ENCODE measurements at places on chromosomes 4 and X. TPM values are rescaled to one million over a fixed set of nuclear protein-coding genes. Genes with fewer than 3 reads are reported as not detected.

GRCh38 chr4:21181716-21182115 lies 481.5 kb downstream of the PACRGL start:
- no peak for DNase-seq
- H3K4me3 ChIP-seq, result no peak overlapping the region
- no peaks in the 10 kb centered on the region for H3K27me3 ChIP-seq
- H3K36me3 ChIP-seq, result no peaks in the 10 kb centered on the region
- H3K4me1 ChIP-seq, result no peaks in the 10 kb centered on the region

DNA sequence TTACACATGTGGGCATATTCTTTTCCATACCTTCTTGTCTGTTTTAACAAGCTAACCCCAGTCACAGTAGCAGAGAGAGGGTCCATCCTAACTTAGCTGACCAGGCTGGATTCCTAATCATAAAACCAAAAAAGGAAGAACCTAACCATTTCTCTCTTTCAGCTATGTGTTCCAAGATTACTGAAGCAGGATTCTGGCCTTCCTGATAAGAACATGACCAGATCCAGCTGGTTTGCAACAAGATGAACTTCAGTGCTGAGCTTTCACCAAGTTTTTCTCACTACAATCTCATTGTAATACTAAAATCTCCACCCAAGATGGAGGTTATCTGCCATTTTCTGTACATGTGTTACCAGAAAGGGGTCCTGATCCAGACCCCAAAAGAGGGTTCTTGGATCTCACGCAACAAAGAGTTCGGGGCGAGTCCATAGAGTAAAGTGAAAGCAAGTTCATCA lies 20.4 kb upstream of the UBA6 start:
- H3K36me3 ChIP-seq, result peaks cover 15% of the 10 kb centered on the region
- H3K4me1 ChIP-seq, result peaks cover 45% of the 10 kb centered on the region
- no peak overlapping the region for H3K4me3 ChIP-seq
- no peak for DNase-seq
- H3K27ac ChIP-seq, result peak overlapping the region; percentile 62
- no peaks in the 10 kb centered on the region for H3K27me3 ChIP-seq

The TSPAN7 gene
- total RNA-seq, result 23.9 TPM

The ASMTL gene
- total RNA-seq, result 8.6 TPM

GRCh38 chr4:108029016-108029720 lies 39.5 kb downstream of the HADH start:
- H3K36me3 ChIP-seq, result peaks cover 91% of the 10 kb centered on the region
- no peak overlapping the region for H3K4me3 ChIP-seq
- H3K27me3 ChIP-seq, result no peaks in the 10 kb centered on the region
- H3K27ac ChIP-seq, result no peak overlapping the region

The NMU gene
- total RNA-seq, result 137 TPM

The KLHL4 gene
- 0.47 TPM for total RNA-seq

The MAP9 gene
- total RNA-seq, result 4.2 TPM

- H3K27me3 ChIP-seq, result no peaks in the 10 kb centered on the region
- H3K27ac ChIP-seq, result no peak overlapping the region
- no peaks in the 10 kb centered on the region for H3K4me1 ChIP-seq
These were observed 32.9 kb downstream of the PIGG start for GRCh38 chr4:531721-532565.

The MTNR1A gene
- not detected for total RNA-seq

DNA sequence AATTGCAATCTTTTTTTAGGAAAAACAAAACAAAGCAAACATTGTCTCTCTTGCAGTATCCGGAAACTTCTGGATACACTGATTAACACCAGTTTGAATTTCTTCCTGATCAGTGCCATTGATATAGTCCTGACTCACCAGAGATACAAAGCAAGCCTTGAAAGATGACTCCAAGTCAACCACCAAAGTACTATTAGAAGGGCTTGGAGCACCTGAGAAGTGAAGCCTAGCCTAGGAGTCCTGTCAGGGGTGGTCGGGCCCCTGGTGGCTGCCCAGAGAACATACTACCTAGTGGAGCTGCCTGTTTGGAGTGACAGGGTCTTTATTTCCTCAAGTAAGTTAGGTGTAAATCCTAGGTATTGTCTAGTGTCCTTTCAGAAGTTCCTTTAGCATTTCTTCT lies 593.2 kb downstream of the ZNF674 start:
- no peaks in the 10 kb centered on the region for H3K27me3 ChIP-seq
- no peaks in the 10 kb centered on the region for H3K36me3 ChIP-seq
- no peaks in the 10 kb centered on the region for H3K4me1 ChIP-seq
- no peak overlapping the region for H3K4me3 ChIP-seq
- no peak for DNase-seq

- no peaks in the 10 kb centered on the region for H3K36me3 ChIP-seq
- no peak for DNase-seq
- no peaks in the 10 kb centered on the region for H3K27me3 ChIP-seq
- H3K4me3 ChIP-seq, result no peak overlapping the region
These were observed 141.4 kb downstream of the TLL1 start for GRCh38 chr4:166014411-166014810.

All from esophagus squamous epithelium (tissue), 5 donors.